ENCODE measurements at places on chromosomes 4 and X.

GRCh38 chr4:108466936-108467902 is 153.2 kb upstream of the RPL34 start:
- DNase-seq: no peak

GRCh38 chr4:13640149-13640940 is 12.8 kb upstream of the BOD1L1 start:
- no peak for DNase-seq

DNA sequence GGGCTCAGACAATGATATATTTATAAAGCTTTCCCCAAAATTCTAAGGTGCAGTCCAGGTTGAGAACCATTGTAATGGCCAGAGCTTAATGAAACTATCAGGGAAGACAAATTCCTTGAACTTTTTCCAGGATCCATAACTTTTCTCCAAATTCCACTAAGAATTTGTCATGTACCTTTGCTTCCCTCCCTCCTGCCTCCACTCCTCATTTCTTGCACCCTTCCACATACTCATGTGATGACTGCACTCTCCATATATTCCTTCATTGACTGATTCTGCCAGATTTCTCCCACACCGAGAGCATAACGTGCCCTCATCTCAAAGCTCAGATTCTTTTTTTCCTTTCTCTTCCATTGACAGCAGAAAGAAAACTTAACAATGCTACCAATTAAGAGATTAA is 20.9 kb upstream of the AMELX start:
- no peak for DNase-seq

GRCh38 chr4:13347517-13348125 is 136.5 kb downstream of the RAB28 start:
- no peak for DNase-seq

GRCh38 chrX:40644176-40644575 is 3.2 kb downstream of the CXorf38 start:
- peak; percentile 45 for DNase-seq

DNA sequence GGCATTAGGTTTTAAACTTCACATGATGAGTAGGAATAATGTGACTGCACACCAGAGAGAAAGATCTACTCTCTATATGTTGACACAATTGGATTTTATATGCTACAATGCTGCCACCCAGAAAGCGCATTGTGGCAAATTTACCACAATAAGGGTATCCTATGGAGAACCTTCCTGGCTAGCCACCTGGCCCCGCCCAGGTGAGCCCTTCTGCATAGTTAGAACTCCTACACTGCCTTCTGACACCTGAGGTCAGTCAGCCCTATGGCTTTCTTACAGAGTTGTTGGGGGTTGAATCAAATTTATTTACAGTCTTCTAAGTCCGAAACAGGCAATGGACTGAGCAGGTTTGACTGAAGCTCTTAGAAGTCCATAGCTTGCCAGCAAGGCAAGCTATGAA is 153.8 kb upstream of the S100G start:
- DNase-seq: no peak

GRCh38 chr4:4919927-4920326 is 60.5 kb downstream of the MSX1 start:
- no peak for DNase-seq

DNA sequence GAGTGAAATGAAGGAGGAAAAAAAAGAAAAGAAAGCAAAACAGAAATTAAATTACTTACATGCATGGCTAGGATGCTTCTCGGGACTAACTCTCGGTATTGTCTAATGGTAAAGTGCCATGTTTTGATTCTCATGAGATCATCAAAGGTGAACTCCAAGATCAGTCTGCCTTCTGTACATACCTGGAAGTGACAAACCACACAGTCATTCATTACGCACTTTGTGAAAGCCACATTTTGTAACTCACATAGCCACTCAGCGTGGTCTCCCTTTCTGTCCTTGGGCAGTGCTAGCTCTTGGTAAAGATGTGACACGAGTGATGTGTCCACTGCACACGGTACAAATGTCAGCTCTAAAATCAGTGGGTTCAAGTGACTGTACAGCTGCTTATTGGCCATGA is 309.8 kb downstream of the LDB2 start:
- no peak for DNase-seq

GRCh38 chrX:153922932-153923857 is 2.9 kb downstream of the ARHGAP4 start:
- peak; percentile 9 for DNase-seq

GRCh38 chr4:68987007-68987406 is 35.4 kb upstream of the UGT2A3 start:
- no peak for DNase-seq

- DNase-seq: no peak
Observed at GRCh38 chr4:153483432-153484418, 17.6 kb downstream of the TMEM131L start.

DNA sequence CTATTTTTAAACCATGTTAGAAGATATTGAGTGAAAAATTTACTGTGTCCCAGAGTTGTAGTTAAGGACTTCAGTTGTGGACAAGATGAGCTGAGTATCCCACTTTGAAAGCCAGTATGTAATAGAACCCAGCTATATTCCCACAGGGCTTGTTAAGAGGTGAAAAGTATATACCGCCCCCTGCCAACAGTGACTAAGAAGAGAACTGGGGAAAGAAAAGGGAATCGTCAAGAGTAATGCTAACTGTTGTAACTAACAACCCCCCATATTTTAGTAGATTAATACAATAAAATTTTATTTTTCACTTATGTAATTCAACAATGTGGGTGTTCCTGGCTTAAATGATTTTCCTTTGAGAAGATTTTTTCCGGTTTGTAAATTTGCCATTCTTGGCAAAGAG is 250.4 kb upstream of the GIMD1 start:
- no peak for DNase-seq

- no peak for DNase-seq
Observed at GRCh38 chr4:40908297-40908696, 158.5 kb downstream of the NSUN7 start.

- DNase-seq: no peak
Observed at GRCh38 chrX:129097668-129098067, 425.6 kb downstream of the SMARCA1 start.

DNA sequence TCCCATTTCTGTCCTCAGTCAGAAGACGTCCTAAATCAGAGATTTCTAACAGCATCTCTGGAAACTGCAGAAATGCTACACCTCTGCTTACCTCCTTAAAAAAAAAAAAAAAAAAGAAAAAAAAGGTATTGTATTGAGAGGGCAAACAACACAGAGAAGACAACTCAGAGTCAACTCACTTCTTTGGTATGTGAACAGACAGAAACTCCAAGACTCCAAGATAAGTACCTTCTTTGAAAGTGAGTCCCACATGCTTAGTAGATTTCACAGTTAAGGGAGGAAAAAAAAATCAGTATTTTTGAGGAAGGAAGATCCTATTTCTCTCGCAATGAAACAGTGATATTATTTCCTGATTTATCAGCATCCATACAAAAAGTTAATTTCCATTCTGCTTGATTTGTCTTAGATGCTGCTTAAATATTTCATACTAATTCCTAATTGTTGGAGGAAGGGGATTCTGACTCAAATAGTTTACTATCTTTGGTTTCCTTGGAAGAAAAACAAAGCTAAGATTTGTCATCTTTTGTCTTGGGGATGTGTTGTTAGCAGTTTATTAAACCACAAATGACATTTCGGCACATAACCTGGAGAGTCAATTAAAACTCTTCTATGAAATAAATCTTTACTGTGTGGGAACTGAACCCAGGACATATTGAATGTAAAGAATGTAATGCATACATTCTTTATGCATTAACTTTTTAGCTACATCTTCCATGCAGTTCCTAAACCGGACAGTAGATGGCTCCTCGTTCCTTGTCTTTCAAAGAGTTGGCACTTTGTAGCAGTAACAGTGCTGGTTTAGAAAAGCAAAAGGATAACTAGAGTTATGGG is 4.7 kb downstream of the RASGEF1B start:
- DNase-seq: peak; percentile 67

DNA sequence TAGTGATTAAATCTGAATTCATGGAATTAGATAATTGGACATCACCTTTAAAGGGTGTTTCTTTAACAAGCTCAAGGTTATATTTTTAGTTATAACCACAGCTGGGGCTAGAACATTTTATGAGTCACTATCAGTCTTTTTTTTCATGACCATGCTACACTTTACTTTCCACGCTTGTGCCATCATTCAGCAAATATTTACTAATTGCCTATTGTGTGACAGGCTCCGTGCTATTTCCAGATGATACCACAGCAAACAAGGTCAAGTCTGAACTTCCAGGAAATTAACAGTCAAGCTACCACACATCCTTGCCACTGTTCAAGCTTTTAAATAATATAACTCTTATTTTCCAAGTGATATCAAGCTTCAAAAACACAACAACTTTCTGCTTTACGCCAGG is 16.5 kb downstream of the SPANXN3 start:
- no peak for DNase-seq

GRCh38 chr4:7435471-7436061 is 836 bp upstream of the PSAPL1 start:
- DNase-seq: no peak

GRCh38 chrX:153075366-153075765 is 3.1 kb downstream of the PNMA6A start:
- DNase-seq: no peak

GRCh38 chr4:129526812-129527211 is 430.9 kb downstream of the C4orf33 start:
- DNase-seq: no peak

- DNase-seq: no peak
Observed at GRCh38 chrX:46841346-46841745, 4.5 kb downstream of the RP2 start.

GRCh38 chr4:123522081-123522480 is 125.5 kb downstream of the SPRY1 start:
- DNase-seq: no peak

GRCh38 chrX:148500423-148501385 is at the start of gene AFF2:
AFF2 (plus strand) TSS chrX:148500617; CDS start chrX:148501098, 481 bp downstream.
- DNase-seq: peak; percentile 56

DNA sequence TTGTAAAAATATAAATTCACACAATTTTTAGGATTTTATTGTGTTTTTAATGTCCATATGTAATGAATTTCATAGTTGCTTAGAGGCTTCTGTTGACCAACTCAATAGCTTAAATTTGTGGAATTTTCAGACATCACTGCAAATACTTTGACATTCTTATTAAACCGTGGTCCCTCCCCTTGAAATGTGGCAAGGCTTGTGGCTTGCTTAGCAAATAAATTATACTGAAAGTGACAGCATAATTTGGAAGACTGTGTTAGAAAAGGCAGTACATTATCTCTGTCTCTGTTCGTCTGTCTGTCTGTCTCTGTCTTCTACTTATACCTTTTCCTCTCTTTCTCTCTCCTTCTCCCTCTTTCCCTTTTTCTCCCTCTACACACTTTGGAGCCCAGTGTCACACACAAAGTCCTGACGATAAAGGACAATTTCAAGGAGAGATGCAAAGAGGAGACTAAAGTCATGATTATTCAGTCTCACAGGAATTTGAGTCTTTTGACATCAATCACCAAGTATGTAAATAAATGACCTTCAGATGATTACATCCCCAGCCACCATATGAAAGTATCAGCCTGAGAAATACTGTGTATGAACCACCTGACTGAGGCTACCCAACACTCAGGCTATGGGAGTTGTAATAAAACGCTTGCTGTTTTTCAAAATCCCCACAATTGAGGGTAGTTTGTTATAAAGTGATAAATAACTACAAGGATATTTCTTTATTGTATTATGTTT is 21.0 kb upstream of the UGT2B7 start:
- DNase-seq: no peak

- no peak for DNase-seq
Observed at GRCh38 chrX:52031371-52031770, 37.6 kb downstream of the MAGED4B start.

GRCh38 chr4:108762559-108763225 is at the start of gene ETNPPL:
ETNPPL (minus strand) TSS chr4:108763053; CDS start chr4:108762898, 155 bp downstream.
- DNase-seq: peak; percentile 23

GRCh38 chr4:150211016-150211415 is 132.8 kb downstream of the DCLK2 start:
- DNase-seq: no peak

DNA sequence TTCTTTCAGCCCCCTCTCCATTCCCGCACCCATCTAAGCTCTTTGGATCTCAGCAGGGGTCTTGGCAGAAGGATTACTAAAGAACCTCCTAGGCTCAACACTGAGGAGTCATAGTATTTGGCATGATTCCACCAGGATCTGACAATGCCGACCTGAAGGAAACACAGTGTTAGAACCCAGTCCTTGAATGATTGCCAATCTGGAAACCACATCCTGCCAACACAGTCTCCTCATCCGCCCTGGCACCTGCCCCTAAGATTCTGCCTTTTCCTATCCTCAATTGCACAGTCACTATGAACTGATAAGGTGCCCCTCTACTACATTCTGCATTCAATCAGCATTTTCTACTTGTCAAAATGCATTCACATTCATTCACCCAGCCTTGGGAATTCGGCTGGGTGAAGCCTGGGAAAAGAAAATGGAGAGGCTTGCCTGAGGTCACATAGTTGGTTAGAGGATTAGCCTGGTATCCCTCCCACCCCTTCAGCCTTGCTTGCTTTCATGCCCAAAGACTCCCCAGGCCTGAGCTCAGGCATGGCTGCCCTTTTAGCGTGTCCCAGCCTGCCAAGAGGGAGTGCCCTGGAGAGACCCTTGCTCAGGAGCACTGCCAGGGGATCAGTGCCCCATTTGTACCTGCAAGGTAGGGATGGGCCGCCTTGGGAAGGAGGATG is 2.2 kb upstream of the CLDN2 start:
- no peak for DNase-seq

DNA sequence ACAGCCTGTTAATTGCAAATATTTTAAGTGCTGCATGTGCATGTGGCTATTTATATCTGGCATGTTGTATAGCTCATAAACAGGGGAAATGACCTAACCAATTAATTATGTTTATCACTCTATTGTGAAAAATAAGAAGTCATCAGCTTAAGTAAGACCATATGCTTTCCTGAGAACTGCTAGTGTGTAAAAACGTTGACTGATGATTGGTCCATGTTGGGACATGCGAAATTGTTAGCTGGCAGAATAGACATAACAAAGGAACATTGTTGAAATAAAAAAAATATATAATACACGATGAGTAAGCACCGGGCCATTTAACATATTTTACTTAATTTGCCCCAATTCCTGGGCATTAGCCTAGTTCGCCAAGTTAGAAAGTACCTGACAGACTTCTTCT is 207.5 kb downstream of the ANK2 start:
- no peak for DNase-seq

- DNase-seq: no peak
Observed at GRCh38 chr4:47104986-47105385, 73.6 kb downstream of the GABRB1 start.

GRCh38 chr4:89434364-89434988 is 126.9 kb upstream of the GPRIN3 start:
- DNase-seq: peak; percentile 68

DNA sequence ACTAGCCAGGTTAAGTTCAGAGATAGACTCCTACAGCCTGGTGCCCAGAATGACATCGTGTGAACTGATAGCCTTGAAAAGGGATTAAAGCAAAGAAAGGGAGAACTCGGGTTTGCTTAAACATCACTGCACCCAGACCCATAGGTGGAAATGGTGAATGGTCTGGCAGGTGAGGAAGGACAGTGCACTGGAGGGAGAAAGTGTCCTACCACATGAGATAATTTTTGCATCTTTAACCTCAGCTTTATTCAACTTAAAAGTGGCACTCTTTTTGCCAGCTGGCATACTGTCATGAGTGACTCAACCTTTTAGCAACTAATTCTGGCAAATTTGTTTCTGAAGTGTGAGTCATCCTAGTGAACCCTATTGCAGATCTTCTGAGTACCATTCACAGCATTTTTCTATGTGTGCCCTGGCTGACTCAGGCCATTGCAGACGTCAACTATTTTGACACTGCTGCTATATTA is 53.0 kb upstream of the DAPP1 start:
- no peak for DNase-seq

- DNase-seq: no peak
Observed at GRCh38 chr4:8159537-8160232, 1.1 kb upstream of the ABLIM2 start.

Measured in hematopoietic multipotent progenitor cell (in vitro differentiated cells).